ENCODE measurements at places on chromosomes 16 and 17. TPM values are rescaled to one million over a fixed set of nuclear protein-coding genes. Genes with fewer than 3 reads are reported as not detected.

DNA sequence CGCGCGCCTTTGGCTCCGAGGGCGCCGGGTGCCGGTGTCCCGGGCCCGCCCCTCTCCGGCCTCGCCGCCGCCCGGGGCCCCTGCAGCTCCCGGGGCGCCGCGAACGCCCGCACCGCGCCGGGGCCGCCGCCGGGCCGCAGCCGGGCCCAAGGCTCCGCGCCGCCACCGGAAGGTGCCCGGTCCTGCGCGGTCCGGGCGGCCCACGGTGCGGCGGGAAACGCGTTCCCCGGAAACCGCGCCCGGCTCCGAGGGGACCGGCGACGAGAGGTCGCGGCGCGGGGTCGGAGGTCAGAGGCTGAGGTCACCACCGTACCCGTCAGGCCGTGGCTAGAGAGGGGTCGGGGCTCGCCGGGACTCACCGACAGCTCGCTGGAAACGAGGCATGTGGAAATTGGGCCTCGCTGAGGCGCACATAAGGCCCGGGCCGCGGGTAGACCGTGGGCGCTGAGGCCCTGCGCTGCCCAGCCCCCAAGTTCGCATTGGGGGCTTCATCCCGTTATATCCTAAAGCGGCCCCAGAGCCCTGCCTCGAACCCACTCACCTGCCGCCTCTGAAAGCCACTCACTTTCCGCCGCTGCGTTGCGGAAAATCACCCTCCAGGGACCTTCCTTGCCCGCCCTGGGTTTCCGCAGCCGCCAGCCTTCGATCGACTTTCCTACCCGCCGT lies at the start of gene DUS1L:
Gene DUS1L, minus strand, starts transcription at position 167 of the 666 bp plus-strand sequence. CDS start 745 bp downstream, outside the sequence.
- DNase-seq = no peak

The ZC3H7A gene
- 19.4 TPM for total RNA-seq

The MYH3 gene
- 0.04 TPM for total RNA-seq

GRCh38 chr17:40329839-40330794 lies 21.1 kb downstream of the RARA start:
- DNase-seq = peak; percentile 51

The RGS9 gene
- 3.8 TPM for total RNA-seq

The ZG16B gene
- not detected for total RNA-seq

- DNase-seq = no peak
These were observed 23.6 kb upstream of the ENPP7 start for GRCh38 chr17:79706931-79707850.

The SLX4 gene
- 3.3 TPM for total RNA-seq

- no peak for DNase-seq
These were observed 16.8 kb downstream of the VASN start for GRCh38 chr16:4388271-4389021.

The GSDMA gene
- not detected for total RNA-seq

DNA sequence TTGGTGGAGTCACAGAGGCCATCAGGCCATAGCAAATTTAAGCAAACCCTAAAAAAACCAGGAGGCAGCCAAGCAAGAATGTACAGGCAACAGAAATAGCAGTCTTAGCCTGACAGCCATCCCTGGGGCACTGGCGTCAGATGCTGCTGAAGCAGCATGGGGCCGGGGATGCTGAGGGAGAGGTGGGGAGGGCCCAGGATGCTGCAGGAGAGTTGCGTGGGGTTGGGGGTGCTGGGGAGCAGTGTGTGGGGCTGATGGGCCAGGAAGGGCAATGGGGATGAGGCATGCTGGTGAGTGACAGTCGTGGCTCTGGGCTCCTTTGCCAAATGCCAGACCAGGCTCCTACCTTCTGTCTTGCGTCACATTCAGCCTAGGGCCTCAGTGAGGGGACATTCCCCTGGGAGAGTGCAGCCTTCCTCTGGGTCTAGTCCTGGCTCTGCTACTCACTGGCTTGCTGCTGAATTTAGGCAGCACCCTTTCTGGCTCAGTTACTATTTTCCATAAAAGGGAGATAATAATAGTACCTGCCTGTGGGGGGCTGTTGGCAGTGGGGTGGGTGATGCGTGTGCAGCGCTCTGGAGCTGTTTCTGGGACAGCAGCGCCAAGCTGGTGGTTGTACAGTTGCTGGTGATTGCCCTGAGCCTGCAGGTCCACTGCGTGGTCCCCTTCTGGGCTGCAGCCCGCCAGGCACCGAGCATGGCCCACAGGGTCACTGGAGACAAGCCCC lies 88.1 kb downstream of the AMFR start:
- DNase-seq = no peak

DNA sequence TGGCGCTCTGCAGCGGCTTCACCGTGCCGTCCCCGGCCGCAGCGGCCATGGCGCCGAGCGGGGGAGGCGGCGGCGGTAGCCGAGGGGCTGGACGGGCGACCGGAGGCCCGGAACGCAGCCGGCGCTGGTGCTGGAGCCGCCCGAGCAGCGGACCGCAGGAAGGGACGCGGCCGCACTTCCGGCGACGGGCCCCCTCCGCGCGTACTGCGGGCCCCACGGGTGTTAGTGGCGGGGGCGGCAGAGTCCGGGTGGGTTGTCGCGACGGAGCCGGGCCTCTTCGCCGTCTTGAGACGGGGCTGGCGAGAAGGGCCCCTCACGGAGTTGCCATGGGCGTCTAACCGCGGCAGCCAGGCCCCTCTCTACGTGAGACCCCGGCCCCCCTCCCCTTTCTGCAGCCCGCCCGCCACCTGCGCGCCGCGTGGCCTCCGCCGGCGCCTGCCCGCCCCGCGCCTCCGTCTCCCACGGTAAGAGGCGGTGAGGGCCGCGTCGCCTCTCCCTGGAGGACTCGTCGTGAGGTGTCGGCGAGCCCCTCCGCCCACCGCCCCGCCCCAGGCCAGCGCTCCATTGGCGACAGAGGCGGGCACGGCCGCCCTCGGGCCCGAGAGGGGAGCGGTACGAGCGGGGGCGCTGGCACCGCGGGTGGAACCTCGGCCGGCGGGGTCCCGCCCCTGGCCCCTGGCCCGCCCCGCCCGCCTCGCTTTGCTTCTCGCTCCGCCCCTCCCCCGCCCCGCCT lies at the start of the genes VPS9D1 and ZNF276:
Gene VPS9D1, minus strand, starts transcription at position 86 of the 733 bp plus-strand sequence. Its CDS starts 37 bp downstream, at position 49.
Gene ZNF276, plus strand, starts transcription at position 725 of the 733 bp plus-strand sequence. CDS start 104 bp downstream, outside the sequence.
- peak; percentile 65 for DNase-seq

- no peak for DNase-seq
These were observed 618 bp downstream of the GGA3 start for GRCh38 chr17:75260641-75261335.

GRCh38 chr17:53996131-53996530 lies 173.4 kb downstream of the KIF2B start:
- no peak for DNase-seq

GRCh38 chr17:18933102-18934058 lies 18.6 kb upstream of the SLC5A10 start:
- no peak for DNase-seq

DNA sequence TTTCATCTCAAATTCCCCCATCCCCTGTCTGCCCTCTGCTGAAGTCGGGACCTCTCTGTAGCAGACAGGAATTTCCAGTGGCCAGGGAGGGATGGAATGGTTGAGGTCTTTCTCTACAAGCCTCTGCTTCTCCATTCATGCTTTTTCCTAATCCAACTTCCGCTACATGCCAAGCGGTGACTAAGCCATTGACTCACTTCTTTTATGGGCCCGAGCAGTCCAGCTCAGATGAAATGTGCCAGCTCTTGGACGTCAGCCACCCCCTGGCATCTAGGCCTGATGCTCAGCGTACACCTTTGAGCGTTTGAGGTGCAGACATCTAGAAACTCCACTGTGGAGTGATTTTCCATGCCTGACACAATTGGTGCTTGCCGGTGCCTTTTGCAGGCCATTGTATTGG lies 40.7 kb upstream of the GPR139 start:
- DNase-seq = peak; percentile 83

The RNF227 gene
- 1.1 TPM for total RNA-seq

The KRTAP4-4 gene
- not detected for total RNA-seq

The IGF2BP1 gene
- total RNA-seq = 6.8 TPM

- DNase-seq = no peak
These were observed 9.1 kb downstream of the WSCD1 start for GRCh38 chr17:6079155-6079888.

DNA sequence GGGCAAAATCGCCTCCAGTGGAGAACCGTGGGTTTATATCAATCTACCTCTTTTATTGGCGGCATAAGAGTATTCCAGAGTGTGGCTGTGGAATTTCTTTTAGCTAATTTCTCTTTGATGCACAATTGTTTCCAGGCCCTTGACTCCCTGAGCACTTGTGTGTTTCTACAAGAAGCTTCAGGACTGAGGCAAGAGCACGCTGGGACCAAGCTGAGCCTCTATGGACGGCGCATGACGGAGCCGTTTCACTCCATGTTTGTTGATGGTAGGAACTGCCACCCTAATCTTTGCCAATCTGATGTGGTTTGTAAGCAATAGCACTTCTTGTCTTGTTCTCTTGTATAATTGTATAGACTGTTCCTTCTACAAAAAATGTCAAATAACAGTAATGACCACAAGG lies 11.2 kb upstream of the ANKRD40CL start:
- DNase-seq = no peak

The KRTAP29-1 gene
- total RNA-seq = not detected

The ASIC2 gene
- not detected for total RNA-seq

The MSRB1 gene
- 25.3 TPM for total RNA-seq

- no peak for DNase-seq
These were observed 99.7 kb downstream of the CHD9 start for GRCh38 chr16:53154513-53154912.

DNA sequence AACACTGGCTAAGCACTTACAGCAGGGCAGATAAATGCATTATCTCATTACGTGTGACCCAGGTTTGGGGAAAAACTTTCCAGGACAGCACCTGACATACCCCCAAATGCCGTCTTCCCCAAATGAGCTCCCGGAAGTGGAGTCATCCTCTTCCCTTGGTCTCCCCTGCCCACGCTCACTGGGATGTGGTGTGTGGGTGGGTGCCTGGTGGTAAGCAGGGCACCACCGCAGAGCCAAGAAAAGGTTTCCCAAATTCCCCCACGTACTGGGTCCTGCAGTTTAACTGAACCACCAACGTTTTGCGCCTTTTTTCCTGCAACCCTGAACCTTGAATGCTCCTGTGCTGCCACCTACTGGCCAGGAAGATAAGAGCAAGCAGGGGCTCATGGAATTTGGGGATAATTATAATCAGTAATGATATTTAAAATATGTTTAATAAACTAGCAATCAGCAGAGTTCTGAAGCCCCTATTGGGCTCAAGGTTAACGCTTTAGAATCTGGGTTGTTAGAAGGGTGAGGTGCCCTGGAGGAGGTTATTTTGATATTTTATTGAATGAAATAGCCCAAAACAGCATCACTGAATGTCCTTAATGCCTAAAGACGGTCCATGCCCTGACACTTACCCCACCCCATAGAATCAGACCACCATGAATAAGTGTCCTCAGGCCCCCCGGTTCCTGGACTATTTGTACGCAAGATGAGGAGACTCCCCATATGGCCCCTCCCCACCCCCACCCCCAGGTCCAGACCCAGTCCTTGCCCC lies 8.0 kb downstream of the SPPL2C start:
- DNase-seq = peak; percentile 62

DNA sequence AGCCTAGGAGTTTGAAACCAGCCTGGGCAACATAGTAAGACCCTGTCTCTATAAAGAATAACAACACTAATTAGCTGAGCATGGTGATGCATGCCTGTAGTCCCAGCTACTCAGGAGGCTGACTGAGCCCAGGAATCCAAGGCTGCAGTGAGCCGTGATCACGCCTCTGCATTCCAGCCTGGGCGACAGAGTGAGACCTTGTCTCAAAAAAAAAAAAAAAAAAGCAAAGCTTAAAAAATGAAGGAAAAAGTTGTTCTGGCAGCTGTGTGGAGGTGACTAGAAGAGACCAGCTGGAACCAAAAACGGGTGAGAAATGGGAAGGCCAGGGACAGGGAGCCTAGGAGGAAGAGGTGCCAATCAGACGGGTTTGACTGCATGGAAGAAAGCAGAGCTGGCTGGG lies 4.2 kb downstream of the BCL7C start:
- DNase-seq = no peak

- DNase-seq = no peak
These were observed 615 bp downstream of the PHKG2 start for GRCh38 chr16:30748634-30749445.

All from H4 (cell line).